Activated B cell treated with CpG ODN at 0.5 μM for 24 hours (primary cell): ENCODE measurements at places on chromosomes 1 and 21.
A peak's percentile ranks its signal among the peaks of the same experiment; 100 is the strongest.

- DNase-seq: no peak
Measured at GRCh38 chr21:41345934-41346685, 15.7 kb upstream of the MX2 start.

- DNase-seq: no peak
Measured at GRCh38 chr1:198492872-198493271, 47.6 kb downstream of the ATP6V1G3 start.

GRCh38 chr1:3880429-3881192, 19.5 kb downstream of the C1orf174 start:
- no peak for DNase-seq

DNA sequence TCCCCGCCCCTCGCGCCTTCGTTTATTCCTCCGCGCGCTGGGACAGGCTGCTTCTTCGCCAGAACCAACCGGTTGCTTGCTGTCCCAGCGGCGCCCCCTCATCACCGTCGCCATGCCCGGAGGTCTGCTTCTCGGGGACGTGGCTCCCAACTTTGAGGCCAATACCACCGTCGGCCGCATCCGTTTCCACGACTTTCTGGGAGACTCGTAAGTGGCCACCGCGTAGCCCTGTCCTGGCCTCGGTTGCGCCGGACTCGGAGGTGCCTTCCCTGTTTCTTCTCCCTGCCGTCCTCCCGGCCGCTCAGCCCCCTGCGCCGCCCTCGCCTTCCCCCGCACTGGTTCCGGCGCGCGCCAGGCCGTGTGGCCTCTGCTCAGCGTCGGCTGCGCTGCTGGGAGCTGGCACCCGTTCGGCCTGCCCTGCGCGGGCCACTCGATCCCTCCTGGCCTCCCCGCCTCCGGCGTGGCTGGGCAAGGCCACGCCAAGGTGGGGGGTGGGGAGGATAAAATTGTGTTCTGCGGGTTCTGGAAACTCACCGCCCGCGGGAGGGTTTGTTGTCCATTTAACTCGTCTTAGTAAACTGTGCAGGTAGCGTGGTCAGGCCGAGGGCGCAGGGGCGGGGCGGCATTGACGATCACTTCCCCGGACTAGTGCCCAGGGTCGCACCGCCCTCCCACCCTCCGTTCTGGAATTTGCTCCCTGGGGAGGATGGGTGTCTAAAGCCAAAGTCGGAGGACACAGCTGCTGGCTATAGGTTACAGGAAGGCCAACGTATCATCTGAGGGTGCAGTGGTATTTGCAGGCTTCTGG, at the start of gene PRDX6:
Gene PRDX6 (plus strand): TSS at position 50 of the 808 bp plus-strand sequence. CDS start 63 bp downstream, at position 113.
- peak; percentile 69 for DNase-seq

- no peak for DNase-seq
Measured at GRCh38 chr21:14545906-14546480, at the start of gene SAMSN1. TSS of gene SAMSN1 (minus strand) at chr21:14546315. CDS start at chr21:14546261, 54 bp downstream.

DNA sequence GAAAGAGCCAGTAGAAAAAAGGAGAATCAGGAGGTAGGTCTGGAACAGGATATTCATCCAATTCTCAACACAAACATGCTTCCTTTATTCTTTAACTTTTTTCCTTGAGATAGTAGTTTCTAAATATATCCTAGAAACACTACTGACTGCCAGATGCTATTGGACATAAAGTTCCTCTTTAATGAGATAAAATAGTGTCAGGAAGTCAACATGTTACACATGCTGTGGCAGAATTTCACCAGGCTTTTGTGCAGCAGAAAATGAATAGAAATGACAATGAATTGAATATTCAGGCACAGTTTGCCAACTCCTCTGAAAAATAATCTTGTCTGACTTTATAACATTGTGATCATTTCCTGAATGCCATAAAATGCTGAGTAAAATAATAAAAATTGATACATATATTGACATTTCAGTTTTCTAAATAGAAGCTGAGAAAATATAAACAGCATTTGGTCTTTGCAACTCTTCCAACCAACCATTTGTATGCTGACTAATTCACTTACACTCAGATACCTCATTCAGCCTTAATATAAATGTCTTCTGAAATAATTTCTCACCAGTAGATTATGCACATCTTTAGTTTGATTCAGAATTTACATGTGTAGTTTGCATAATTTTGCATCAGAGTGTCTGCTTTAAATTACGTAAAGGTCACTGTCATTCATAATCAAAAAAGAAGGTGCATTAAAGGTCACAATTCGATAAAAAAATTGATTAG, 486.1 kb upstream of the ADGRL2 start:
- DNase-seq: no peak

DNA sequence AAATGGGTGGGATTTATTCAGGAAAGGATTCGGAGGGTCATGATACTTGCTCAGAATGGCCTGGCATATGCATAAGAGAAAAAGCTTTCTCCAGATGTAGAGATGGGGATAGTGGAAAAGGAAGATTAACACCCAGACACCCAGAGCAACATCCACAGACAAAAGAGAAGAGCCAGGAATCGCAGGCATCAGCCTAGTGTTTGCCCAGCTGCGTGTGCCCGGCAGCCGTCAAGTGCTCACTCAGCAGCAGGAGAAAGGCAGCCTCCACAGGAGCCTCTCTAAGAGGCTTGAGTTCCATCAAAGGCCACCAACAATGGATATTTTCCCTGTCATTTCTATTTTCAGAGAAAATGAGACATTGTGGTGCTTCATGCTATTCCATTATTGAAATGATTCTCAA, 54.7 kb downstream of the NTPCR start:
- DNase-seq: no peak

- DNase-seq: no peak
Measured at GRCh38 chr1:35592991-35593769, 20.1 kb downstream of the TFAP2E start.

DNA sequence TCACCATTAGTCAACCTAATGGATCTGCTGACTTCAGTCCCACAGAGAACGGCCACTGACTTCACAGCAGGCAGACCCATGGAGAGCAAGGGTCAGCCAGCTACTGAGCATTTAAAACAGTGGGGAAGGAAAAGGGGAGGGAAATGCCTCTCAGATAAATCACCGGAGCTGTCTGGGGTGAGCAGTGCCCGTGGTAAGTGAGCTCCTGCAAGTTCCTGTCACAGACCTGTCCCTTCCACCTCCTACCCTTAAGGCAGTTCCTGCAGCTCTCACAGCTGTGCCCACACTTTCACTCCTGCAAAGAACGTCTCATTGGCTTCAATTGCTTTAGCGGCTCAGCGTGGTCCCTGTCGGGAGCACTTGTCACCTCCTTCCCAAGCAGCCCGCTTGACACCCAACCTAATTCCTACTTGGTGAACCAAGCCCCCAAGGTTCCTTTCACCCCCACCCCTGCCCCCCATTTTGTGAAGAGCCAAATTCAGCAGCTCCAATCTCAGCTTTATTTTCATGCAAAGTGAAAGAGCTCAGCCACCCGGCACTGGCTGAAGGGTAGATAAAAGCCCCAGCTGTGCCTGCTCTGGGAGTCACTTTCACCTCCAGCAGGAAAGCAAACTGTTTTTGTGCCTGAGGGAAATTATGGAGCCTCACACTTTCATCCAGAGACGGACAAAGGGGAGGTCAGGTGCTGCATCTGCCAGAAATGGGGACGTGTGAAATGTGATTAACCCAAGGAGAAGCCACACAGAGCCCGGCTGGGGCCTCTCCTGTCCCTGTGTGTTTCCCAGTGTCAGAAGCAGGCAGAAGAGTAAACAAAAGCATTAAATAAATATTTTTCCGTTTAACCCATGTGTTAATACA, 306.2 kb downstream of the TTLL7 start:
- no peak for DNase-seq

DNA sequence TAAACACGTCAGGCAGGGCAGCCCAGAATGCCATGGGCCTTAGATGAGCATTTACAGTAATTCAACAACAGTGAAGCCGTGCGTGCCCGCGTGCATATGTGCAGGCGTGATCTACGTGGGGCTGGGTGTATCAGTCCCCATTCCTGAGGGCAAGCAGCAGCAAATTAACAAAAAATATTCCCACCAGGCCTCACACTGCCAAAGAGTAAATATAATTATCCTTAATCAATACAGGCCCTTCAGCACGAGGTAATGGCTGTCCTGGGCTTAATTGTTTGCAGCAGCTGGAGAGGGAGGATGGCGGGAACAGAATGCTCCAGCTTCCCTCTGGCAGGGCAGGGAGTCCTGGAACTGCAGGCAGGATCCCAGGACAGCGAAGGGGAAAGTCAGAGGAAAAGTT, 91.8 kb downstream of the DDX20 start:
- DNase-seq: no peak

GRCh38 chr1:3170561-3171453, 101.8 kb downstream of the PRDM16 start:
- no peak for DNase-seq

- no peak for DNase-seq
Measured at GRCh38 chr1:231186356-231187115, 24.7 kb downstream of the TRIM67 start.

DNA sequence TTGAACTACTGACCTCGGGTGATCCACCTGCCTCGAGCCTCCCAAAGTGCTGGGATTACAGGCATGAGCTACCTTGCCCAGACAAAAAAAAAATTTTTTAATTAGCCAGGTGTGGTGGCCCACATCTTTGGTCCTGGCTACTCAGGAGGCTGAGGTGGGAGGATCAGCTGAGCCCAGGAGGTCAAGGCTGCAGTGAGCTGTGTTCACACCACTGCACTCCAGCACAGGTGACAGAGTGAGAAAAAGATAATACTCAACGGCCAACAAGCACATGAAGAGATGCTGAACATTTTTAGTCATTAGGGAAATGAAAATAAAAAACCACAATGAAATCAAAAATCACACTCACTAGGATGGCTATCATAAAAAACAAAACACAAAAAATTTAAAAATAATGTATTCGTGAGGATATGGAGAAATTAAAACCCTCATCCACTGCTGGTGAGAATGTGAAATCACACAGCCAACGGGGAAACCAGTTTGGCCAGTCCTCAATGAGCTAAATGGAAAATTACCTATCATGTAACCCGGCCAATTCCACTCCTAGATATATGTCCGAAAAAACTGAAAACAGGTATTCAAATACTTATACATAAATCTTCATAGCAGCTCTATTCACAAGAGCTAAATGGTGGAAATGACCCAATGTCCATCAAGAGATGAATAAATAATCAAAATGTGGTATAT, 41.2 kb downstream of the ENAH start:
- DNase-seq: no peak

- DNase-seq: no peak
Measured at GRCh38 chr1:11813021-11813420, 7.0 kb downstream of the CLCN6 start.

- DNase-seq: no peak
Measured at GRCh38 chr21:38507374-38507942, 9.2 kb upstream of the ERG start.

GRCh38 chr1:223750730-223751570, 38.6 kb downstream of the CAPN2 start:
- no peak for DNase-seq

DNA sequence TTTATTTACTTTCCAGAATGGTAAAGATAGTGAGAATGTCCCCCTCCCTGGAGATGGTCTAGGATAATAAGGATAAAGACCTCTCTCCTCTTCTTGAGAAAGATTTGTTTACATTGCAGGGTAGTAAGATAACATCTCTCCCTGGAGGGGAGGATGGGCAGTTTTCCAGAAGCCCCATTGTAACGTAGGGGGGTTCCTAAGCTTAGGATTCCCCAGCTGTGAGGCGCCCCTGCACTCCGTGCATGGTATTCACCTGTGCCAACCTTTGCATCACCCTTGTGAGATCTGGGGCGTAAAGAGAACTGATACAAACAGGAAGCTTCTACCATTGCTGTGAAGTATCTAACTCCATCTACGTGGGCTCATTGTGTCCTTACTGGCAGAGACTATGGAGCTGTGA, 148.7 kb upstream of the DNAH14 start:
- DNase-seq: no peak

- no peak for DNase-seq
Measured at GRCh38 chr1:228226956-228227791, 19.3 kb downstream of the OBSCN start.

DNA sequence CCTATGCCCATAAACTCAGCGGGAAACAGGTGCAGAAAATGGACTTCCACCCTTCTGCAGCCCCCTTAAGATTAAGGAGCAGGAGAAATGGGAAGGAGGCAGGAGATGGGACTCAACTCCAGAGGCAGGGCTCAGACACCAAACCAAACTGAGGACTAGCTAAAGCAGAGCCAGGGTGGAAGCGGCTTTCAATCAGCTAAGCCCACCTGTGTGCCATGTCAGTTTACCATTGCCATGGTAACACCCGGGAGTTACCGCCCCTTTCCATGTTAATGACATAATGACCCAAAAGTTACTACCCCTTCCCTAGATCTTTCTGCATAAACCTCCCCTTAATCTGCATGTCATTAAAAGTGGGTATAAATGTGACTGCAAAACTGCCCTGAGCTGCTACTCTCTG, 653.5 kb downstream of the PTPRU start:
- DNase-seq: no peak

- no peak for DNase-seq
Measured at GRCh38 chr1:210222340-210223006, 10.1 kb upstream of the SERTAD4 start.

- no peak for DNase-seq
Measured at GRCh38 chr1:158055854-158056253, 62.4 kb downstream of the KIRREL1 start.

DNA sequence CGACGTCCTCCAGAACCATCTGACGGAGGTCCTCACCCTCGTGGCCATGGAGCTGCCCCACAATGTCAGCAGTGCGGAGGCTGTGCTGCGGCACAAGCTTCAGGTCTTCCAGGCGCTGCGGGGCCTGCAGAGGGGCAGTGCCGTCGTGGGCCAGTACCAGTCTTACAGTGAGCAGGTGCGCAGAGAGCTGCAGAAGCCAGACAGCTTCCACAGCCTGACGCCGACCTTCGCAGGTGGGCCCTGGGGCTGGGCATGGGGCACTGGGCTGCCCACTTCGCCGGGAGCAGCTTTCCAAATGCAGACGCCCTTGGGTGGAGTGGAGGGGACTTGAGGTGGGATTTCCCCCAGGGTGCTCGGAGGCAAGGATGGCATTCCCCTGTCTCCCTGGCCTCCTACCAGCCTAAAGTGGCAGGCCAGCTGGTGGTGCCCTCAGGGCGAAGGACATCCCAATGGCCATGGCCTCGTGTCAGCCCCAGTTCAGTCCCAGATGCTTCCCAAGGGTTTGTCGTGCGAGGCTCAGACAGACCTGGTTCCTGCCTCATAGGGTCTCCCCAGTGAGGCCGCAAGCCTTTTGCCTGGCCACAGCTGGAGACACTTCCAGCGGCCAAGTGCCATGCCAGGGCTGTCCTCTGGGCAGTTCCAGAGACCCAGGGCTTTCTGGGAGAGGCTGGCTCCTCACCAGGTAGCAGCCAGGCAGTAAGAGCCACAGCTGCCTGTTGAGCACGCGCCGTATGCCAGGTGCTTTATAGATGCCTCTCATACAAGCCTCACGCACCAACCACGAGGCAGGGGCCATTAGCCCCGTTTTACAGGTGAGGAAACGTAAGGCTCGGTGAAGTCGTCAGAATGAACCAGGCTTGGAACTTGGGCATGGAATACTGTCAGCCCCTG, 27.8 kb downstream of the H6PD start:
- DNase-seq: no peak

GRCh38 chr1:54008876-54009275, 9.1 kb downstream of the LDLRAD1 start:
- no peak for DNase-seq

DNA sequence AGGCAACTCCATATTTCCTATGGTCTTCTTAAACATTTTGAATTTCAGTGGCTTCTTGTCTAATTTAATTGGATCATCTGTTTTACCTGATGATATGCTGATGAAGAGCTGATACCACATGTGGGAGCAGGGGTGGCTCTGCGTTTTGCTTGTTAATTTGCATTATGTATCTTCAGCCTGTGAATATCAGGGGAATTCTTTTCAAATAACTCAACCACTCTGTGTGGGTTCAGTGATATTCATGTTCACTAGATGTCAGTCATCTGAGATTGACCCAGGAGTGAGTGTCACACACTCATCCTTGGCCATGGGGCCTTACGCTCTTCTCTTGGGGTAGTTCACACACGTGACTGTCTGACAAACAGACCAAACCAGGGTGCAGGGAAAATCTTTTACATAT, 83.0 kb downstream of the FCRL5 start:
- no peak for DNase-seq
